NCI-H69 (cell line): ENCODE measurements at places on chromosomes 1 and 21.

GRCh38 chr1:94186946-94187345 lies 50.4 kb downstream of the ARHGAP29 start:
- no peak for DNase-seq

GRCh38 chr1:95770581-95770980 lies 536.6 kb downstream of the RWDD3 start:
- no peak for DNase-seq

GRCh38 chr1:209838537-209838936 lies 10.8 kb downstream of the UTP25 start:
- no peak for DNase-seq

DNA sequence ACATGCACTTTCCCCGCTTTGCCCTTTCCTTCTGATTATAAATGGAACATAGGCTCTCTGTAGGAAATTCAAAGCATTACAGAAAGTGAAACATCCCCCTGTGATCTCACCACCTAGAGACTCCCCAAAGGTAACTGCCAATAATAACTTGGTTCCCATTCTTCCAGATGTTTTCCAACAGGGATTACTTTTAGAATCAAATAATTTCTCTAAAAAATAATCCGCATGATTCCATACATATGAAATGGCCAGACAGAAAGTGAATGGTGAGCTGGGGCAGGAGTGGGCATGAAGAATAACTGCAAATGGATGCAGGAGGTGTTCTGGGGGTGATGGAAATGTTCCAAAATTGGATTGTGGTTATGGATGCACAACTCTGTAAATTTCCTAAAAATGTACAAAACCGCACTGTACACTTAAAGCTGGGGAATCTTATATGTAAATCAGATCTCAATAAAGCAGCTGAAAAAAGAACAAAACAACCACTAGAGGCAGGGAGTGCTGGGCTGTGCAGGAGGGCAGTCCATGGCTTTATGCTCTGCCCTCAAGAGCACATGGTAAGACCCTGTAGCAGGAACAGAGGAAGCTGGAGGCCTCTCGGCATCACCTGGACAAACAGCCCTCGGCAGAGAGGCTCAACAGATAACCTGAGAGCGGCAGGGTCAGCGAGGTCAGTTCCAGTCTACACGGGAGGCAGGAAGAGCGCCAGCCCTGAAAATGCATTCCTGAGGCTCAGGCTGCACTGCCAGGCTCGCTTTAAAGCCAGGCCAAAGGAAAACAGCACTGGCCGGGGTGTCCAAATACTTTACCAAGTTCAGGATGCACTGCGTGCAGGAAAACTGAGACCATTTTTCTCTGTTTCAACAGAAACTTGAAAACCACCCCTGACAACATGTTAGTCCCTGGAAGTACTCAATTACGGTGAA lies 39.7 kb downstream of the CAPZB start:
- no peak for DNase-seq

DNA sequence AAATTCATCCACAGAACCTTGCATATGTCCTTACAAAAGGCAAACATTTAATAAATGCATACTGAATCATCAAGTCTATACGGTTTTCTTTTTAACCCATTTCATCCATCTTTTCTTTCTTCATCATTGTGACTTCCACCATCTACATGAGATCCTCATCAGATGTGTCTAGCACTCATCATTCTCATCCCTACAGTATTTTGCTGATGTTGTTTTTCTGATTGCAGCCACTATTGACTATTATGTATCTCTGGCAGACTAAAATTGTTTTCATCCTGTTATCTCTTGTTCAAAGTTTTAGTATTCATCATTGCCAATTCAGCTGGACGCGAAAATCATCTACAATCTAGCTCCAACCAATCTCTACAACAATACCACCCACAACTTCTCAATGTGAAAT lies 5.9 kb downstream of the LRIF1 start:
- DNase-seq = no peak

DNA sequence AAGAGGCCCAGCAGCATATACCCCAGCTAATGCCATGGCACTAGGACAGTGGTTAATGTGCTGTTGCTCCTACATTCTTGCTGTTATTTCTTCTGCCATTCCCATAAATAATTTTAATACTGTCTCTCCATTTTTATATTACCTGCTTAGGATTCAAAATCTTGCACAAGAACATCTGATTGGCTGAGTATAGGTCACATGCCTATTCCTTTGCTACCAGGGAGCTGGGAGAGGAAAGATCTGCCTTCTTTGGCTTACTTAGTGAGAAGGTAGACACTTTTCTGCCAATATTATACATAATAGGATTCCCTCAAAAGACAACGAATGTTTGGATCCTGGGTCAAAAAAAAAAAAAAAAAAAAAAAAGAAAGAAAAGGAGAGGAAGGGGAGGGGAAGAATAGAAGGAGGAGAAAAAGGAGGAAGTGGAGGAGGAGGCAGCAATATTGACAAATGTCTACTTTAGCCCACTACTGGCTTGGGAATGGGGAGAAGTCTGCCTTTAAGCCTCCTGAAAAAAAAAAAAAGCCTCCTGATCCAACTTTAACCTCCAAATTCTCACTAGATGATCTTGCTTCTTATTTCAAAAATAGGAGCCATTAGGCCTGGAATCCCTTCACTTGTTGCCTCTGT lies 134.5 kb upstream of the HNRNPU start:
- no peak for DNase-seq

- DNase-seq = no peak
These were observed 57.9 kb upstream of the S1PR1 start for GRCh38 chr1:101178688-101179491.

- DNase-seq = no peak
These were observed 284.9 kb upstream of the RUNX1 start for GRCh38 chr21:35333831-35334618.

DNA sequence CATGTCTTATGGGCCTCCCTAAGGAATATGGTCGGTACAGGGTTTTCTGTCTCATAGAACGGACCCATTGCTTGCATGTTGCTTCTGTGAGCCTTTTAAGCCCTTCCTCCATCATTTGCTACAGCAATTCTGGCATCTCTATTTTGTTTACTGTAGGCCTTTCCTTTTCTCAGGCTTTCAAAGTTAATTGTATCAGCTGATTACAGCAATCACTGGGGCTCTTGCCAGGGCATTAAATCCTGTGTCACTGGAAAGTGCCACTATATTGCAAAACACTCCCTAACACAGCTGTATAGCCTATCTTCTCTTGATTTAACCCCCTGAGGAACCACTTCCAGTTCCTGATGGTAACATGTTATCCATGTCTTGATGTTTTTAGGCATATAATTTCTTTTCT lies 156.5 kb downstream of the PDE4B start:
- no peak for DNase-seq

GRCh38 chr1:219659684-219660083 lies 46.8 kb upstream of the ZC3H11B start:
- DNase-seq = peak; percentile 93

DNA sequence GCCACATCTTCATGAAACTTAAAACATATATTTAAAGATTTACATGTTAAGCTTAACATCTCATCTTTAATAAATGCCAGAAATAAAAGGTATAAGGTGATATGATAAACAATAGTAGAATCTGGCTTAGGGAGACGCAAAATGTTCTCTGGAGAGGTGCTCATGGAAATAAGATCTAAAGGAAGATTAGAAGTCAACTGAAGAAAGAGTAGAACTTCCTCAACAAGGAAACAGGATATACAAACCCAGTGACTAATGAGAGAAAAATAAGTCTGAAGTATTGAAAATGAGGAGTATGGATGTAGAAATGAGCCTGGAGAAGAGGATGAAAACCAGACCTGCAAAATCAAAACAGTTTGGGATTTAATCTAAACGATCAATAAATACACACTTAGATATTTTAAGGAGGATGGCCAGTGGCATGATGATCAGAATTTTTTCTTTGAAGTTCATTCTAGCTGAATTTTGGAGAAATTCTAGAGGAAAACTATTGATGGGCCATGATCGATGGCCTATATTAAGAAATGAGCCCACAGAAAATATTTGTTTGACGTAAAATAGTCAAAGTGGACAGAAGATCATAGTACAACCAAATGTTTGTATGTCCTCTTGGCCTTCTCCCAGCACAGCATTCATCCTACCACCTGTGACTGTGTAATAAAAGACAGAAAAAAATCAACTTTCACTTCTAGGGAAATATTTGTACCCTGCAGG lies 387.9 kb upstream of the PTBP2 start:
- DNase-seq = no peak

- no peak for DNase-seq
These were observed 215.9 kb upstream of the L1TD1 start for GRCh38 chr1:61978796-61979195.
